ENCODE measurements at places on chromosomes 3 and 15.

- no peak for DNase-seq
Measured at GRCh38 chr3:11370191-11370590, 98.0 kb downstream of the ATG7 start.

DNA sequence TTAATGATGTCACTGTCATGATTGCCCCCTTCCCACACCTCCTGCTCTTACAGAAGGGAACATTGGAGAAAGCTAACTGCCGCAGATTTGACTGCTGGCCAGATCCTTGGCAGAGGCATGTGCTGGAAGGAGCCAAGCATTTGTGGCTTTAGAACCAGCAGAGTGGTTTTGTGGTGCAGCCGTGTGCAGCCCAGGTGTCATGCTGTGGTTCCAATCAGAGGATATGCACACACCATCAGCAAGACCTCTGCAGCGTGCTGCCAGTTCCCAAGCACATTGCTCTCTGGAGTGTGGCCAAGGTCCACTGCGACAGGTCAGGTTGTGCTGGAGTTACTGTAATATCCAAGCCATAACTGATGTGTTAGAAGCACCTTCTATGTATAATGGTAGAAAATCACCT is 61.6 kb downstream of the OTOL1 start:
- no peak for DNase-seq

- no peak for DNase-seq
Measured at GRCh38 chr3:23762759-23763477, 42.8 kb upstream of the UBE2E1 start.

DNA sequence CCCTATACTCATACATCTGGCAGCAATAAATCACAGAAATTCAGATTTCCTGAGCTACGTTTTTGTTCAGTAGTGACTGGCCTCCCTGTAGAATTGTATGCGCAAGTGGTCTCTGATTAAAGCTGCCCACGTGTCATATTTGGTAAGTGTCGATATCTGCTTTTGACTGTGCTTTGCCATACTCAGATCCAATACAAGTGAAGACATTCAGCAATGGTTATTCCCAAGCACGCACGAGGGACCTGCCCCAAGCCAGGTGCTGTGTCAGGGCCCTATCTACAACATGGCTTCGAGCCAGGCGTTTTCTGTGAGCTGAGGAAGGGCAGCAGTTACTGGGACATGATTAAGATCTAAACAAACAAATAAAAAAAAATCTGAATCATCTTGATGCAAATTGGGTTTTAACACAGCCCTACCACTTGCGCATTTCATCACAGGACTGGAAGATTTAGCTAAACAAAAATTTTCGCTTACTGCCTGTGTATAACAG is 47.2 kb upstream of the ICE2 start:
- no peak for DNase-seq

GRCh38 chr15:70351391-70351790 is 253.7 kb upstream of the TLE3 start:
- DNase-seq = no peak

- no peak for DNase-seq
Measured at GRCh38 chr3:179454887-179455286, 3.6 kb upstream of the GNB4 start.

DNA sequence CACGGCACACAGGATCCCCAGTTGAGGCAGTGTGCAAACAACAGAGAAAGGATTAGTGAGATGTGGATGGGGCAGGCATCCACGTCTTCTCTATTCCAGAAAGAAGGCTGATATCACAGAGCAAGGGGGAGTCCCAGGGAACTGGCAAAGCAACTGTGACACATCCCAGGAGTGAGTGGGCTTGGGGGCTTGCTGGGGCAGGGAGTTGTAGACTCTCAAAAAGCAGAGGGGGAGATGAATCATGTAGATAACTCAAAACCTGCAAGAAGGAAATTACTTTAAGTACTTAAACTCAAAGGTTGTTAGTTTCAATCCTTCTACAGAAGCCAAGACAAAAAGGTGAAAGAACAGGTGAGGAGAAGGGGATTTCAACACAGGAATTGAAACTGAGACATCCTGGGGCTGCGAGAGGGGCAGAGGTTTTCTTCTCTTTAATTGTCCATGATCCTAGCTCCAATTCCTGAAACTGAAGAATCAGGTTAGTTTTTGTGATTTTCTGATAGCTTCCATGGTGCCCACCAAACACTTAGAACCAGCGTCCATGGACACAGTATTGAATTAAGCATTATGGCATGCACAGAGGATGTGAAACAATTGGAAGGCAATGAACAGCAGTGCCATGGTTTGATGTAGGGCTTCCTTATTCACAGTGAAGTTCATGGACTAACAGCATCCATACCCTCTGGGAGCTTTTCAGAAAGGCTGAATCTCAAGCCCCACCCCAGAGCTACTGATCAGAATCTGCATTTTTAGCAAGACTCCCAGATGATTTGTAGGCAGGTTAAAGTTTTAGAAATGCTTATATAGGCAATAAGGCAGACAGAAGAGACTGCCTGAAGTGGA is 52.0 kb downstream of the CCR3 start:
- DNase-seq = no peak

DNA sequence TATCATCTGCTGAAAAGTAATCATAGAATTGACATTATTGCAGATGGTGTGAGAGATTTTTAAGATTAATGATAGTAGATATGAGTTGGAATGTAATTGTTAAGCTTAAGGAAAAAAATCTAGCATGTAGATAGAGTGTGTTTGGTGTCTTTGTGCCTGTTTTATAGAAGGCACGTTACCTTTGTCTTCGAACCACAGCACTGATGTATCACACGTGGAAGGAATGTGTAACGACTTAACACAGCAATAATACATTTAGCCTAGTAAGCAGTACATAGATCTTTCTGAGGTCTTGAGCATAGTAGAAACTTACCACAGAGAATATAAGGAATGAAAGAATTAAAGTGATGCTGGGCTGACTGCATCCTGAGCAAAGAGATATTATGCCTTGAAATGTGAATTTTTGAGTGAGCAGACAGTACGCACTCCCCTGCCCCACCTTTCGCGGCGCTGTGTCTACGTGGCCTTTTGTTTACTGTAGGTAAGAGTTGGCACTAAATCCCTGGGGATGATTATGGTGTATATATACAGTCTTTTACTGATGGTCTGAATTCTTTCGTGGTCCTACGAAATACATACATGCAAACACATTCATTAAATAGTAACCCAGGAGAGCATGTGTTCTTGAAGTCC is 217.6 kb upstream of the TOPAZ1 start:
- DNase-seq = no peak

DNA sequence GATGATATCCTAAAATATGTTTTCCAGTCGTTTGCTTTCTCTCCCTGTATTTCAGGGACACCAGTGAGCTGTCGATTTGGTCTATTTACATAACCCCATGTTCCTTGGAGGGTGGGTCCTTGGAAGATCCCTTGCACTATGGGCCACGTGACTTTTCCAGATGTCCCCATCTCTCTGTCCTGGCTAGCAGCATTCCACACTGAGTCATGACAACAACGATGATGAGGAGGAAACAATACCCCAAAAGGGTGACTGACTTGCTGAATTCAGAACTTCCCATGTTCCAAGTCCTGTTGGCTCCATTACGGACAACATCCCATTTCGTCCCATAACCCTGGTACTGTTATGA is 134.3 kb downstream of the NSMCE3 start:
- DNase-seq = no peak

DNA sequence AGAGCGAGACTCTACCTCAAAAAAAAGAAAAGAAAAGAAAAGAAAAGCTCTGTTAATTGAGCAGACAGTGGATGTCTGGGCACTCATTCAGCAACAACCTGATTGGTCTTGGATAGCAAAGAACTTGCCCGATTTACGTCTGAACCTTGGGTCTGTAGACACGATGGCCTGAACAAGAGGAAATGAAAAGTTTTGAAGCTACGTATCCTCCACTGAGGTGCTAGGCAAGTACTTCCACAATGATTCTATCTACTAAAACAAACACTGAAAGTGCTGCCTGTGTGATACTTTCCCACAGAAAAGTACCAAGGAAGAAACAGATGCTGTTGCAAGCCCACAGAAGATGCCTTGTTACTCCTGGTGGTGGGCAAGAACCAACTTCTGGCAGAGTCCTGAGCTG is 21.8 kb upstream of the MUSTN1 start:
- DNase-seq = no peak

DNA sequence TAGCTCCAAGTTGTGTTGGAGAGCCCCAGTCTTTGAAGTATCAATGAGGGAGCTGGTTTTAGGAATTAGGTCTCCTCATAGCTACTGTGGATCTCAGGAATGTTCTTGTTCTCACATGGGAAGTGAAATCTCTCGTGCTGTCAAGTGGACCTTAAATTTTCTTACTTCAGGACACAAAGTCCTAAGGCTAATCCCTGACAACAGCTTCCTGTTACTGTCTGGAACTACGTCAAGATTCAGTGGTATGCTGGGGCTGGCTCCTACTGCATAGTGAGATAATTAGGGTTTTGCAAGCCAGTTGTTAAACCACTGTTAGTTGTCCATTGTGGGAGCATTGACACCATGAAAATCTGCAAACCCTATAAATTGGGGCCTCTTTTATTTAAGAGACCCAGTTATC is 22.8 kb downstream of the MESP1 start:
- no peak for DNase-seq

GRCh38 chr15:91909111-91909510 is 55.6 kb downstream of the SLCO3A1 start:
- DNase-seq = no peak

DNA sequence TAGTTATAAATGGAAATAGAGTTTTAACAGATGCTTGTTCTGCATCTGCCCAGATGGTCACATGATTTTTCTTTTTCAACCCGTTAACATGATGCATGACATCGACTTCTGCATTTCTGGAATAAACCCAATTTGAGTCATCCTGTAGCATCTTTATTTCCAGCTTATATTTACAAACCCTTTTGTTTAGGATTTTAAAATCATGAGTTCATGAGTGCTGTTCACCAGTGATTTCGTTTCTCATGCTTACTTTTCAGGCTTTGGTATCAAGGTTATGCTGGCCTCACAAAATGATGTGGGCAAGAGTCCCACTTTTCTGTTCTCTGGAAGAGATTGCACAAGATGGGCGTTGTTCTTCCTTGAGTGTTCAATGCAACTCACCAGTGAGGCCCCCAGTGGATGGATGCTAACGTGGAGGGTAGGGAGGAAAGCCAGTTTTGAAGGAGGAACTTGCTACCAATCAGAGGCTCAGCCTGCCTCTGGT is 5.2 kb downstream of the HRH1 start:
- no peak for DNase-seq

DNA sequence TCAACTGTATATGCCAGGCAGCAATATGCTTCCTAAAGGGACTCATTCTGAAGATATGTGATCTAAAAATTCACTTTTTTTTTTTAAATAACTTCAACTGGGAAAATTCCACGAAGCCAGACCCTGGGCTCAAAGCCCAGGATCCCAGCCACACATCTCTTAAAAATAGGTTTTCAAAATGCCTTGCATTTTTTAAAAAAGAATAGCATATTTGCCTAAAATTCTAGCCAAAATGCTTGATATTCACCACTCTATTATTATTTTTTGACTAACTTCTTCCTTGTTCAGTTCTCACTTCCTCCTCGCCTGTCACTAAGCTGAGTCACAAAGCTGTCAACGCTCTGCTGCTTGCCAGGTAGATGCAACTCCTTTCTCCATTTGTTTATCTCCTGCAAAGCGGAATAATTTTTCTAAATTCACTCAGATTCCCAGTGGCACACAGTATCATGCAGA is 28.0 kb upstream of the VGLL4 start:
- no peak for DNase-seq

- DNase-seq = no peak
Measured at GRCh38 chr15:81851757-81852156, 194.1 kb downstream of the MEX3B start.

GRCh38 chr3:67048067-67048714 is 50.1 kb downstream of the KBTBD8 start:
- DNase-seq = no peak

- DNase-seq = no peak
Measured at GRCh38 chr15:83700082-83700481, 46.2 kb downstream of the ADAMTSL3 start.

DNA sequence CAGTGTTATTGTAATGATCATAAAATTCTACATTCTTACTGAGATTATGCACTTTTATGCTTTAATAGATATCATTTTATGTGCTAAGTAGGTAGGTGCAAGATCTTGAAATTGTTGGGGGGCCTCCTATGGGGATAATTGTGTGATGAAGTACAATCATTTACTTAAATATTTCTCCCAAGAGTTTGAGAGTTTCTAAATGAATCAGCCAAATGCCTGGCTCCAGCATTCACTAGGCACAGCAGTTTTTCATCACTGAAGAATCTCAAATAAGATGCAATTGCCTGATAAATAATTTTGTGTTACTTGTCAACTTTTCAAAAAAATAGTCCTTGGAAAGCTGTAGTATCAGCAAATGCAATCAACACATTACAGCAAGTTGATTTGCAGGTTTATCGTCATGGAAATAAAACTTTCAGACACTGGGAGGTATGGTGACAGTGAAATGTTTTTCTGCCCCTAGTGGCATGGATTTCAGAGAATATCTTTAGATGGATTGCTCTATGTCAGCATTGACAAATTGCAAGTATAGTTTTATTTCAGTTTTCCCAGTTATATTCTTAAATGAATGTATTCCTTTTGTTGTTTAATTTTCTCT is 167.1 kb downstream of the NEK11 start:
- DNase-seq = no peak

GRCh38 chr3:177487635-177488186 is 290.4 kb upstream of the TBL1XR1 start:
- DNase-seq = no peak

- DNase-seq = no peak
Measured at GRCh38 chr3:158532099-158532734, 38.8 kb upstream of the MLF1 start.

GRCh38 chr3:194672876-194673275 is 885 bp upstream of the LSG1 start:
- DNase-seq = no peak

Data from stimulated activated CD8-positive, alpha-beta memory T cell treated with anti-CD3 and anti-CD28 coated beads, Interleukin-7, amount 100 ng/mL, for 1 hour (primary cell).